Right atrium auricular region (tissue), 2 donors: ENCODE measurements at places on chromosomes 5 and 9. TPM values are rescaled to one million over a fixed set of nuclear protein-coding genes. Genes with fewer than 3 reads are reported as not detected.

The SV2C gene
- total RNA-seq = 0.04 TPM

The PDZD2 gene
- total RNA-seq = 79.5 TPM

- DNase-seq = no peak
Observed at GRCh38 chr9:91045041-91045440, 243.4 kb downstream of the SYK start.

DNA sequence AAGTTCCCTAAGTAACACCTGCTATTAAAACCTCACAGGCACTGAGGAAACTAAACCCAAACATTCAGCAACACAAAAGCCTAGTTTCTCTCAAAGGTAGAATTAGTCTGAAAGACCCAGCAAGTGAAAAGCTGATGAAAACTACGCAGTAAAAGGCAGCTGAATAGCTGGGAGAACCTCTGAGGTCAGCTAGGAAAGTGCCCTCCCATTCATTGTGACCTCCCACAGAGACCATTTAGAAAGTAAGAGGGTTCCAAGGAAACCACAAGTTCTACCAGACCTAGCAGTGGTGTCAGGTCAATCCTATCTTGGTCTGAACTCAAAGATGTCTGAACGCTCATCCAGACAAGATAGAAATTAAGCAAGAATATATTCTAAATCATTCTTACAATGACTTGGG, 144.7 kb downstream of the SSBP2 start:
- DNase-seq = no peak

- no peak for DNase-seq
Observed at GRCh38 chr9:124808246-124808956, 31.5 kb downstream of the OLFML2A start.

DNA sequence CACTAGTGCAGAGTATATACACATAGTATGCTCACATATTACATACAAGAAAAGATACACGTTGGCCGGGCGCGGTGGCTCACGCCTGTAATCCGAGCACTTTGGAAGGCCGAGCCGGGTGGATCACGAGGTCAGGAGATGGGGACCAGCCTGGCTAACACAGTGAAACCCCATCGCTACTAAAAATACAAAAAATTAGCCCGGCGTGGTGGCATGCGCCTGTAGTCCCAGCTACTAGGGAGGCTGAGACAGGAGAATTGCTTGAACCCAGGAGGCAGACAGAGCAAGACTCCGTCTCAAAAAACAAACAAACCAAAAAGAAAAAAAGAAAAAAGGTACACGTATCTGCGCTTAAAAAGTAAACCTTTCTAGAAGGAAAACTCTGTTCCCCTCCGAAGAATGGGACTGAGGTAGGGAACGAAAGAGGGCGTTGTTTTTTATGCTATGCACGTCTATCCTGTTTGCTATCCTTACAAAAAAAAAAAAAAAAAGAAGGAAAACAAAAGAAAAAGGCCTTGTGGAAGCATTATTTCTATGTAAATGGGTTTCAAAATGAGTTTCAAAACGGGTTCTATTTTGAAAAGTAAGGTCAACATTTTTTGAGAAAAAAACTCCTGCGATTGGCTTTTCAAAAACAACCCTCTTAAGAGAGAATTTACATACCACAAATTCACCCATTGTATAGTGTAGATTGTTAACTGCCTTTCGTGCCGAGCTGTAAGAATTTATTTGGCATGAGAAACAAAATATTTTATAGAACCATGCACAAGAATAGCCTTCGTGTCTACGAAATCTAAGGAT, 1.2 kb downstream of the AK3 start:
- no peak for DNase-seq

DNA sequence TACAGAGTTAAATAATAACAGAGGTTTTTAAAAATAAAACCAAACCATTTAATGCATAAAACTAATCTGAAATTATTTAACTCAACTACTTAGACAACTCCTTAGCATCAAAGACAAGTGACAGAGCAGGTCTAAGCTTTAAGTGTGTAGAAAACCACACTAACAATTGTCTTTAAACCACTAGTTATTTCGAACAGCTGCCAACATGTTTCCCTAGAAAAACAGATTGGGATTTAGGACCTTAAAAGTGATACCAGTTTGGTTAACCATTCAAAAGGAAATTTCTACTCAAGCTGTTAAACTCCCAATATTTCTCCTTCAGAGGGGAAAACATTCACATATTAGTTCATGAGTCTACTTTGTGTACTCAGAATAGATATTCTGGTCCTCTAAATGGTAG, 208.7 kb downstream of the BNC2 start:
- DNase-seq = no peak

DNA sequence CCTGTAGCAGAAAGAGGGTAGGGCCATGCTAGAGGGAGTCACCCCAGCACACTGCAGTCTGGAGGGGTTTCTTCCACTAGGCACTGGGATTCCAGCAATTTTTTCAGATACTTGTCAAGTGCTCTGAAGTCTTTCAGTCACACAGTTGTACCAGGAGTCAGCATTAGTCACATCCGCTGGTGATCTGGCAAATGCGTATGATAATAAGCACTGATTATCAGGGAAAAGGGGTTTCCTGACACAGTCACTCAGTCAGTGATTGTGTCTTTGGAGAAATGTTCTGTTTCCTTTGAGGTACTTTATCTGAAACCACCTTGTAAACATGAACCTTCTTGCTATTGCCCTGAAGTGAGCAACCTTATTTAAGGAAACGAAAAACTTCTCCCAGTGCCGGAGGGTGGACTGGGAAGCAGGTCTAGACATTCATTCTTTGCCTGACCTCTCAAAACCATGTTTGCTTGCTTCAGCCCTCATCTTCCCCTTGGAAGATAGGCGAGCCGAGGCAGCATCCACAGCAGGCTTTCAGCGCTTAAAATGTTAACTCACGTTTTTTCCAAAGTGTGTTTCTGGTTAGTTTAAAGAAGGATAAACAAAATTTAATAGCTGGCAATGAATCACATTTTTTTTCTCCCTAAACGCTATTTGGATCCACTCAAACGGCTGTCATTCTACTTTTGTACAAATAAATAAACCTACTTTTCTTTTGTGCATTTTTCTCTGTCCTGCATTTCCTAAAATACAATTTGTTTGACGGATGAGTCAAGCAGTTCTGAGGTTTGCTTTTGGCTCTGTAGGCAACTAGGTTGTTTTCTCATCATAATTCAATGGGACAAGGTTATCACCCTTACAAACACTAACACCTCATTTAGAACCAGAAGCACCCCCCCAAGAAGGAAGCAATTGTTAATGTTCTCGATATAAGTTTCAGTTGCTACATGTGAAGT, 77.7 kb downstream of the FOXD1 start:
- no peak for DNase-seq

- DNase-seq = no peak
Observed at GRCh38 chr9:33148367-33149014, 18.6 kb downstream of the B4GALT1 start.

DNA sequence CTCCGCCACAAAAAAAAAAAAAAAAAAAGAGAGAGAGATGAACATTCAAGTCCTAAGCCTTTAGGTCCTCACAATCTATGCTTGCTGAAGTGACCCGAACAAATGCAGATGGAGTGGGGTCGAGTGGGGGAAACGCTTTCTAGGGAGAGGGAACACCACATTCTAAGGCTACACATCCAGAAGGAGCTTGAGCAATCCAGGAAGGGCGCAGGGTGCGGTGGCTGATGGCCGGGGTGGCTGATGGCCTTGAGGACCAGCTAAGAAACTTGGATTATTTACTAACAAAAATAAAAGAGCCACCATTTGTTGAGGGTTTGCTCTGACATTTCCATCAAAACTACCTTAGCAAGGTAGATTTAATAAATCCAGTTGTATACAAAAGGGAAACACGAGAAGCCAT, 764 bp upstream of the BNIP1 start:
- DNase-seq = no peak
